WTC11 (cell line): ENCODE measurements at places on chromosomes 5 and 9.

DNA sequence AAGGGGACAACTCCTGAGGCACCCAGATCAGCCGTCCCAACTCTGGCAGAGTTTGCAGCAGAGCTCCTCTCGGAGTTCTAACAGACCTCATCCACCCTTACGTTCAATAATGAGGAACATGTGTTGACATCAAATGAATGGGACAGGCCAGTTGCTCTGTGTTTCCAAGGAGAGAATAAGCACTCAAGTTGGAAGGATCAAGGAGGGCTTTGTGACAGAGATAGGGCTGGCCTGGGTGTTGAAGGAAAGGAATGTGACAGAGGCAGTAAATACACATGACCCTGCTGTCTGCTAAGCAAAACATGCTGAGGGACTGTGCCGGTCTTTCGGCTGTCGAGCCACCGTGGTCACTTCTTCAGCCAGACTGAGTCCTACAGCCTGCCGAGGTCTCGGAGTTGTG is 48.2 kb downstream of the GPR107 start:
- no peak for DNase-seq

DNA sequence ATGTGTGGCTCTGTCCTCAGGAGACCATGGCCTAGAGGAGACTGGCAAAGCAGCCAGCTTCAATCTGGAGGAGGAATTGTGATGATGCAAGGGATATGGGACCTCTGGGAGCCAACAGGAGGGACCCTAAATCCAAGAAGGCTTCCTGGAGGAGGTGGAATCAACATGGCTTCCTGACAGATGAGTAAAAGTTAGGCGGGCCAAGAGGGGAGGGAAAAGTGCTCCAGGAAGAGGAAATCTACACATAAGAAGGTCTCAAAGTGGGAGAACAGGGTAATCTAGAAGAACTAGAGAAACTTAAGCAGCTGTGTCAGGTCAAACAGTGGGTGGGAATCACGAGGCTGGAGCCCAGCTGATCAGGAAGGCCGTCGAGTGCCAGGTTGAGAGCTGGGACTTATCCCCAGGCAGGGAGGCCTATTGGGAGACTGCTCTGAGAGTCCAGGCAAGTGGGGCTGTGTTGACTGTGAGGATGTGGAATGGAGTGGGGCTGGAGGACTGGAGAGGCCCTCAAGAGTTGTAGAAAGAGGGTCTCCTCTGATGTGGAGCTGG is 119.1 kb downstream of the C9orf50 start:
- DNase-seq: no peak

DNA sequence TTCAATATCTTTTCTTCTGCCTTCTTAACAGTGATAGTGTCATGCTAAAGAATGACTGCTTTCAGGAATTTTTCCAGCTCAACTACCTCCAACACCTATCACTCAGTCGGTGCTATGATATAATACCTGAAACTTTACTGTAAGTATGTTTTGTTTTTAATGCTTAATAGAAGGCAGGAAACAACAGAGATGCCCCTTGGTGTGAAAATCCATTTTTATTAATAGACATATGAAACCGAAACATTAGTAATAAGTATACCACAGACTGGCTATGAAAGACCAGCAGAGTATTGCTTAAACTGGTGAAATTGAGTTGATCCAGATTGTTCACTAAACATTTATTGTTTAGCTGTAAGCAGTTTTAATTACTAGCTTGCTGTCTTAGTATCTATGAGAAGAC is 25.2 kb downstream of the SKP2 start:
- DNase-seq: no peak

- DNase-seq: no peak
These were observed 307.5 kb downstream of the MCTP1 start for GRCh38 chr5:94977437-94977836.

DNA sequence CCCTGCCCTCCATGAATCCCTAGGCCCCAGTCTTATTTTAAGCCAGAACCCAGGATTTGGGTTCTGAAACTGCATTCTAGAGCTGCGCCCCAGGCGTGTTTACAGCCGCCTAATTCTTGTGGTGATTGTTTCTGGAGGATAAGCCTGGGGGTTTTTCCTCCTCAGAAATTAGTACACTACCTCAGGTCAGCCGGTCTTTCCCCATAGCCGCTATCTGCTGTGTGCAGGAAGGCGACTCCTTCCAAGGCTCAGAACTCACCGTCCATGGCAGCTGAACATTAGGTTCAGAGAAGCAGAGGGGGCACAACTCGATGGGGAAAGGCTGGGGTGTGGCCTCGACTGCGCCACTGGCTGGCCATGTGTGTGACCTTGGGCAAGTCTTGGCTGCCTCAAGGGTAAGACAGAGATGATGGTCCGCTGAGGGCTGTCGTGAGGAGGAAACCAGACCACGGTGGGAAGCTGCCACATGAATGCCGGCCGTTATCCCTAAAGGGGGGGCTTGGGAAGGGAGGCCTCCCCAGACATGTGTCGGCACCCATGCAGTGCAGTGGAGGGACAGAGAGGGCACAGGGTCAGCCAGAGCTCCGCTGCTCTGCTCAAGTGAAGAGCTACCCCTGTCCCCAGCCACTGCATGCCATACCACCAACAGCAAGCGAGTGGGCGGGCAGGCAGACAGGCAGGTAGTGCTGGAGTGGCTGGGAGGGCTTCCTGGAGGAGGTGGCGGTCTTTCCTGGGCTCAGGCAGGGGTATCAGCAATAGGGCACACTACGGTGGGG is 28.9 kb downstream of the SHB start:
- no peak for DNase-seq

- DNase-seq: no peak
These were observed 8.0 kb downstream of the BRD3 start for GRCh38 chr9:134059661-134060395.

GRCh38 chr9:110142868-110143481 is 65.0 kb downstream of the C9orf152 start:
- peak; percentile 21 for DNase-seq

DNA sequence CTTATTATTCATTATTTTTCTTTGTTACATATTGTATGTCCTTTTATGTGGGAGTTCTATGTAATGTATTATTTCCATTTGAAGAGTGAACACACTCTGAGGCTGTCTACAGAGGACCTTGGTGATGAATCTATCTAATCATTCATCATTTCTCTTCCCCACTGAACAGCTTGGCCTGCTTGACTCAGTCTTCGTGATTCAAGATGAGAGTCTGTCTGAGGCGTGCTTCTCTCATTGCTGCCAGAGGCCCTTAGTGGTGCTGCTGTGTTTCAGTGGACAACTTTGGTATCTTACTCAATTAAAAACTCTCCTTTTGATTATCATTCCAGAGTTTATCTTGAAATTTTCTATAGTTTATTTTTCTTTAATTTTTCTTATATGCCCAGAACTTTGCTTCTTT is 318.1 kb upstream of the DAB2 start:
- no peak for DNase-seq

DNA sequence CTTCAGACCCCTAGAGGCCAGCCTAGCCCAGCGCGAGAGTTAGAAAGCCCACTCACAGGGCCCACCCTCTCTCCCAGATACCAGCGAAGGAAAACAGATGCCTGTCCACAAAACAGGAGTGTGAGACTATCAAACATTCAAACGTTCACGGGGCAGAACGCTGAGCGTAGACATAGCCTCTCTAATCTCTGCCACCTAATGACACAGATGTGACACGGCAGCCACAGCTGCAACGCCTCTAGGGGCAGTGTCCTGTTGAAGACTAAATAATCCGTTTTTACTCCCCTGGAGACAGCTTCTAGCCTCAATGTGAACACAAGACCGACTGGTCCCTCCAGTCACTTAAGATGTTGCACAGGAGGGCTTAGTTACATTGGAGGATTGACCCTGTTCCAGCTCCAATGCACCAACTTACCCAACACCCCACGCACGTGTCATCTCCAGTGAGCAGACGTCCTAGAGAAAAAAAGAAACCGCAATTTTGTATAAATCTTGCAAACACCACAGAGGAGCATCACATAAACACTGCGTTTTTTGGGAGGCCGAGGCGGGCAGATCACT is 14.3 kb downstream of the DIPK1B start:
- no peak for DNase-seq

GRCh38 chr9:27445688-27446087 is 78.4 kb upstream of the IFNK start:
- DNase-seq: no peak

GRCh38 chr9:89390068-89390555 is 71.8 kb downstream of the SECISBP2 start:
- no peak for DNase-seq

DNA sequence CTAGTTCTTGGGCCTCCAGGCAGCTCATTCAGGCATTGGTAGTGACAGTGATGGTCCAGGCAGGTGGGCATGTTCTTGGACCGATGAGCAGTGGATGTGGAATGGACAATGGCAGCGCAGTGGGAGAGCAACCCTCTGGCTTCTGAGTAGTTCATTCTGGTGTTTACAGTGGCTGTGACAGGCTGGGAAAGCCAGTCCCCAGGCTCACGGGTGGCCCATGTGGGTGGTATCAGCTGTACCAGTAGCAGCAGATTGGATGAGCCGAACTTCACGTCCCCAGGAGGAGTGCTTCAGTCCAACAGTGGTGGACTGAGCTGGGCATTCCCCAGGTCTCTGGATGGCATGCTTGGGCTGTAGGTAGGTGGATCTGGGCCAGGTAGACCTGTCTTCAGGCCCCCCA is 515.6 kb upstream of the ACO1 start:
- DNase-seq: no peak

DNA sequence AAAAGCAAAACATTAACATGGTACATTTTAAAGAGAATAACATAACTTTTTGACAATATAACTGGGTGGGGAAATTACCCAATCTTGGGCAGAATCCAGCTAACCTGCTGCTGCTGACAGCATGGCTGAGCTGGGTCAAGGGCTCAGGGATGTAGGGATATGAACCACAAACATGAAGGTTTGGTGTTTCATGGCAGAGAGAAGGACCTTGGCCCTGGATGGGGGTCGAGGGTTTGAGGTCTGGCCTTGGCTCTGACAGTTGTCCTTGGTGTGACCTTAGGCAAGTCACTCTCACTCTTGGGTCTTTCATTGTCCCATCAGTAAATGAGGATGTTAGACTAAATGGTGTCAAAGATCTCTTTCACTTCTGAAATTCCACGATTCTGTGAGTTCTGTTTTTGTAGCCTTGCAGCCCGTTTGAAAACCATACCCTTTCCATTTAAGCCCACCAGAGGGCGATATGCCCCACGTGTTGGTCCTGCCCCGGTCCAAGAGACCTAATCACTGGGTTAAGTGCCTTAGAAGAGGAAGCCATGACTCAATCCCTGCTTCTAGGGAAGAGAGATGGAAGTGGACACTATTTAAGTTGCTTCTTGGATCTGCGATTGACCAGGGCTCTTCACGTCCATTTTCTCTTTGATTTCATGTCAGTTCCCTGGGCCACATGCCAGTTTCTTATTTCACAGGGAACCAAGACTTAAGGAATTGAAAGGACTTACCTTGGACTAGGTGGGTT is 56.8 kb upstream of the TEX48 start:
- peak; percentile 67 for DNase-seq

- no peak for DNase-seq
These were observed 16.3 kb upstream of the IGFBPL1 start for GRCh38 chr9:38440516-38440915.

DNA sequence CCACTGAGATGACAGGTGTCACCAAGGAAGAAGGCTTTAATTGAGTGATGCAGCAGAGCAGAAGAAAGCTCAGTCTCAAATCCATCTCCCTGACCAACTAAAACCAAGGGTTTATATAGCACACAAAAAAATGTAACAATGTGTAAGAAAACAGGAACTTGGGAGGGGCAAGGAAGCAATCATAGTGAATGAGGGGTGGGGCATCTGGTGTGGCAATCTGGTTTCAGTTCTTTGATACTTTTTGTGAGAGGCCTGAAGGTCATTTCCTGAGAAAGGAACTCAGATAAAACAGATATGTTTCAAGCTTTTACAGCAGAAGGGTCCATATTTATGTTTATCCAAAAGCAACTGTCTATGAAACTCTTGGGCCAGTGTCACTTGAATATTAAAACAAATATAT is 19.7 kb downstream of the CD180 start:
- no peak for DNase-seq

DNA sequence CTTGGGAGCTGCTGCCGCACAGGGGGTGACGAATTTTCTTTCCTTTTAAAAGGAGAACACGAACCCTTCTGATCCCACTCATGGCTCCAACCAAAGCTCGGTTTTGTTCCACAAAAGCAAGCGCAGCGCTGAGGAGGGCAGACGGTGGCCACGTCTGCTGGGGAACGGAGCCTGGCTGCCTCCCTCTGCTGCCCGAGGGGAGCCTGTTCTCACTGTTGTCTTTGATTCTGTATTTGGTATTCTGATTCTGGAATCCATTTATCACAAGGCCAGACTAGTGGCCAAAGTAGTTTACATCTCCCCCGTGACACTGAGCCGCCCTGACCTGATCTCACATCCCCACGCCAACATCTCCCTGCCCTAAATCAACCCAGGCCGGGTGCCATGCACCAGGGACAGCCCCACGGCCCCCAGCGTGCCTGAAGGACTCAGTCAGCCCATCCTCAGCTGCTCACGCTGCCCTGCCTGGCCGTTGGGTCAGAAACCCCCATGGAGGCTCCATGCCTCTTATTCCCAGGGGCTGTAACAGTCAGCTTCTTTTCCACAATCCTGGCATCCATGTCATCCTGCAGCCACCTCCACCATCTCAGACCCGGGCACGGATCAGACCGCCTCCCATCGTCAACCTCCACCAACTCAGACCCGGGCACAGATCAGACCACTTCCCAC is 6.7 kb upstream of the NSMF start:
- no peak for DNase-seq

- no peak for DNase-seq
These were observed 326.6 kb upstream of the NREP start for GRCh38 chr5:112083623-112084022.

DNA sequence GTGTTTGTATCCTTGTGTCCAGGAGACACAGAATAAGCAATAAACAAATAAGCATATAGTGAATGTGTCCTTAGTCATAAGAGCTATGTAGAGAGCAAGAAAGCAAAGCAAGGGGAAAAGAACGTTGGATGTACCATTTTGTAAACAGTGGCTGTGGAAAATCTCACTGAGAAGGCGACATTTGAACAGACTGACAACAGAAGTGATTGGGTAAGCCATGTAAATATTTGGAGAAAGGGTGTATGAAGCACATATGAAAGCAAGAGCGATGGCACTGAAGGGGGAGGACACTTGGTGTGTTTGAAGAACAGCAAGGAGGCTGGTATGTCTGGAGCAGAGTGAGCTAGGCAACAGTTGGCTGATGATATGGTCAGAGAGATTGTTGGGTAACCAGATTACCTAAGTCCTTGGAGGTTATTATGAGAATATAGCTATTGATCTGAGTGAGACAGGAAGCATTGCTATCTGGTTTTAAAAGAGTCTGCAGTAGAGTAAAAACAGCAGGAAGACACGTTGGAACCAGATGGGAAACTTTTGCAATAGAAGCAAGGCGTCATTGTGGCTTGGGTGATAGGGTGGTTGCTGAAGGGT is 115.5 kb upstream of the IL7R start:
- no peak for DNase-seq

- DNase-seq: no peak
These were observed 134.5 kb downstream of the FRMD3 start for GRCh38 chr9:83403527-83404238.

- no peak for DNase-seq
These were observed 9.7 kb downstream of the RASA1 start for GRCh38 chr5:87277279-87277835.

DNA sequence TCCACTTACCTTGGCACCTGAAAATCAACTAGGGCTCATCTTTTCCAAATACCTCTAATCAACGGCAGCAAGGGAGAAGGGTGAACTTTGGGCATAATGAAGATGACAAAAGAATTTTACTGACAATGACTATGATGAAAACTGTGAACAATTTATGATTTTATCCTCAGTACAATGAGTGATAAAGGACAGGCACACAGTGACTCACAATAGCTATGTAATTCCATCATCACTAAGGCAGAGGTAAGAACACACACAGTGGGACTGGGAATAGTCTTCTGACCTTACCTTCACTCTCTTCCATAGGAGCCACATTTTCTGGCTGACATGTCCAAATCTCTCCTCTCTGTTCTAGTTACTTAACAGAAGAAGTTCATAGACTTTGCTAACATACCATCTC is 26.1 kb upstream of the KCNV2 start:
- DNase-seq: no peak
